ENCODE measurements at places on chromosomes 12 and 14. TPM values are rescaled to one million over a fixed set of nuclear protein-coding genes. Genes with fewer than 3 reads are reported as not detected.

Gene CARMIL3
- total RNA-seq, result 1.9 TPM

Gene PLXNC1
- 12.8 TPM for total RNA-seq

Gene PAH
- 50.6 TPM for total RNA-seq

Gene TMED8
- 18.0 TPM for total RNA-seq

Gene LIN52
- 13.8 TPM for total RNA-seq

Gene RILPL1
- 13.3 TPM for total RNA-seq

Gene TAS2R14
- total RNA-seq, result 8.2 TPM

Gene TAC3
- total RNA-seq, result 1.6 TPM

Gene RAD51B
- total RNA-seq, result 37.7 TPM

Gene SLC25A47
- not detected for total RNA-seq

Gene ENDOU
- total RNA-seq, result not detected

Gene THAP2
- 7.2 TPM for total RNA-seq

Gene HOTAIR
- total RNA-seq, result 0.99 TPM

Gene AACS
- 28.5 TPM for total RNA-seq

Gene B4GALNT3
- total RNA-seq, result 15.5 TPM

Gene ACRBP
- 2.3 TPM for total RNA-seq

Gene ABCB9
- total RNA-seq, result 10.9 TPM

Gene VRK1
- total RNA-seq, result 21.8 TPM

Gene PTHLH
- 0.99 TPM for total RNA-seq

Gene CAPZA3
- not detected for total RNA-seq

Gene CDK4
- total RNA-seq, result 87.5 TPM

Gene POTEM
- total RNA-seq, result not detected

Gene RASSF3
- 21.8 TPM for total RNA-seq

Gene MYO1H
- total RNA-seq, result 0.53 TPM

Gene PTGER2
- 8.3 TPM for total RNA-seq

Gene ANKRD33
- total RNA-seq, result 0.64 TPM

Gene CNTN1
- total RNA-seq, result 47.3 TPM

Gene IAPP
- total RNA-seq, result not detected

Gene GPR84
- total RNA-seq, result 0.53 TPM

Gene CCDC38
- total RNA-seq, result not detected

Gene CACNA1C
- total RNA-seq, result 16.4 TPM

Gene ASPG
- total RNA-seq, result 12.3 TPM

Gene DACT1
- total RNA-seq, result 38.0 TPM

Gene CLEC14A
- 31.0 TPM for total RNA-seq

Gene KRT82
- total RNA-seq, result not detected

Gene NGDN
- 38.9 TPM for total RNA-seq

Gene RD3L
- 0.23 TPM for total RNA-seq

Data from metanephros (tissue), 2 donors.